Natural killer cell (primary cell): ENCODE measurements at places on chromosomes 4 and X. TPM values are rescaled to one million over a fixed set of nuclear protein-coding genes. Genes with fewer than 3 reads are reported as not detected.

The SOWAHB gene
- not detected for total RNA-seq

The POF1B gene
- total RNA-seq: 0.25 TPM

The TMEM33 gene
- 33.5 TPM for total RNA-seq

The ZMAT1 gene
- 14.3 TPM for total RNA-seq

The HEPH gene
- total RNA-seq: not detected

The DSPP gene
- total RNA-seq: not detected

The ADGRA3 gene
- total RNA-seq: 15.8 TPM

The PPP2R2C gene
- not detected for total RNA-seq

- H3K4me1 ChIP-seq: no peaks in the 10 kb centered on the region
- H3K36me3 ChIP-seq: no peaks in the 10 kb centered on the region
These were observed 654.6 kb downstream of the IL1RAPL1 start for GRCh38 chrX:29241809-29242208.

- peaks cover 10% of the 10 kb centered on the region for H3K4me1 ChIP-seq
- no peaks in the 10 kb centered on the region for H3K36me3 ChIP-seq
- H3K27me3 ChIP-seq: no peaks in the 10 kb centered on the region
- no peak overlapping the region for H3K4me3 ChIP-seq
These were observed 64.9 kb downstream of the HMGB2 start for GRCh38 chr4:173269280-173269679.

DNA sequence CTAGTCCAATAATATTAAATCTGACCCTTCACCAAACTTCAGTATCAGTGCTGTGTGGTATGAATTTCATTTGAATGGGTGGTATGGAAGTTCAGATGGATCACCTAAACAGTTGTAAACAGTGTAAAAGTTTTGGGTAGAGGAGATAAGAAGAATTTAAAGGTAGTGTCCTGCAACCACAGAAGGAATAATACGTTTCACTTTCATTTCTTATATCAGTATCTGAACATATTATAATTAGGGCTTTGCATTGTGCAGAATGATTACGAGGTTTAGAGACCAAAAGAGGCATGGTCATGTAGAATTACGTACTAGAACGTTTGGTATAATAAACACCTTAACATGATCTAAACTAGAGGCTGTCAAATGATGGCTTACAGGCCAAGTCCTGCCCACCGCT is 116.1 kb downstream of the PDLIM5 start:
- H3K27me3 ChIP-seq: no peaks in the 10 kb centered on the region
- DNase-seq: no peak
- H3K27ac ChIP-seq: no peak overlapping the region
- no peaks in the 10 kb centered on the region for H3K36me3 ChIP-seq
- H3K4me3 ChIP-seq: no peak overlapping the region

- no peak overlapping the region for H3K27ac ChIP-seq
- no peak for DNase-seq
- H3K36me3 ChIP-seq: no peaks in the 10 kb centered on the region
- no peak overlapping the region for H3K4me3 ChIP-seq
- no peaks in the 10 kb centered on the region for H3K27me3 ChIP-seq
These were observed 375.4 kb upstream of the PITX2 start for GRCh38 chr4:110998320-110998719.

- peak overlapping the region; percentile 56 for H3K4me3 ChIP-seq
- no peaks in the 10 kb centered on the region for H3K27me3 ChIP-seq
- H3K4me1 ChIP-seq: peaks cover 12% of the 10 kb centered on the region
- peak overlapping the region; percentile 78 for H3K27ac ChIP-seq
- DNase-seq: no peak
These were observed 634 bp downstream of the APOO start for GRCh38 chrX:23907111-23907497.

DNA sequence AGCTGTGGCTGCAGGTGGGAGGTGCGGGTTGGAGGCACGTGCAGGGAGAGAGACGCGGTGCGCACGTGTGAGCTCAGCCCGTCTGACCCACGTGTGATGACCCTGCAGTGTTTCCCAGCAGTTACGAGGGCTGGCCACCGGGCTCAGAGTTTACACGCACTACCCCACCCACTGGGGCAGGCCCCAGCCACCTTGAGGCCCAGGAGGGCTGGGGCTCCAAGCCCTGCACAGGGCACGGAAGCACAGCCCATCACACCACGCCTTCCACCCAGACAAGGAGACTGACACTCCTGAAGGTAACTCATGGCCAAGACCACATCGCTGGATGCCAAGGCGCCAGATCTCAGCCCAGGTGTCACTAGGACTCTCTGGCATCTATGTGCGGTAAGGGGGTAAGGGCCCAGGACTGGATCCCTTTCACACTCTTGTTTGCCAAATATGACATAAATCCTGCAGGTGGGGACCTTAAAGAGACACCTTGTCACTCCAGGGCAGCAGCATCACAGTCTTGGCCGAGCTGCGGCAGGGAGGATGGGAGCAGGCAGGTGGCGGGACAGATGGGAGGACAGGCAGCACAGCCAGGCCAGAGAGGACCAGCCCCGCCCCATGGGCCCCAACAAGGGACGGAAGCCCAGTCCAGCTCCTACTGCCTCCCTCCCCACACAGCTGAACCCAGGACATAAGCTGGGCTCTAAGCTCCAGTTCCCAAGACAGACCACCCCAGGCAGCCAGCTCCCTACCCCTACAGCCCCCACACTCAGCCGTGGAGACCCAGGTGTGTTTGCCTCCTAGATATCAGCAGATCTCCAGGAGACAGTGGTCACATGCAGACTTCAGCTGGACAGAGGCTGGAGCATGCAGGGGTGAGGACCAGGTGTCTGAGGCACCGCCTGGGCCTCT is 56.8 kb downstream of the ZFYVE28 start:
- H3K4me3 ChIP-seq: no peak overlapping the region
- no peak overlapping the region for H3K27ac ChIP-seq
- no peak for DNase-seq
- no peaks in the 10 kb centered on the region for H3K36me3 ChIP-seq
- H3K4me1 ChIP-seq: peaks cover 17% of the 10 kb centered on the region

DNA sequence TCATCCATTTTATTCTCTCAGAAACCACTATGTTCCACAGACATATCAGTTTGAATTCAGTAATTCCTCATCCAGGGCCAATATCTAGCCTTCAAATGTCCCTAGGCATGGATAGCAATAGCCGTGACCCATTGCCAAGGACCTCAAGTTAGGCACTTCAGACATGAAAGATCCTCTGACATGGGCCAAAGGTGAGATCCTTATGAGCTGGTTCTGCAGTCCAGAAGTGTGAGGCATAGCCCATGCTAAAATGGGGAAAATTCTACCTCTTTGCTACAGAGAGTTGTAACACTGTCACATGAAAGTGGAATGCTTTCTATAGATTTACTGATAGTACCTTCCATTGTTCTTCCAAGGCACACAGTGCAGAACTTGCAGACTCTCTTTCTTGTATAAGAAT is 349.7 kb upstream of the GALNT7 start:
- no peak for DNase-seq
- H3K4me3 ChIP-seq: no peak overlapping the region
- H3K4me1 ChIP-seq: no peaks in the 10 kb centered on the region
- H3K36me3 ChIP-seq: no peaks in the 10 kb centered on the region
- no peak overlapping the region for H3K27ac ChIP-seq

- DNase-seq: peak; percentile 37
- no peak overlapping the region for H3K4me3 ChIP-seq
- H3K27me3 ChIP-seq: no peaks in the 10 kb centered on the region
- no peak overlapping the region for H3K27ac ChIP-seq
These were observed 15.2 kb upstream of the ANXA10 start for GRCh38 chr4:168076989-168077725.

- H3K4me3 ChIP-seq: no peak overlapping the region
- H3K4me1 ChIP-seq: no peaks in the 10 kb centered on the region
- no peak overlapping the region for H3K27ac ChIP-seq
- no peaks in the 10 kb centered on the region for H3K27me3 ChIP-seq
- no peaks in the 10 kb centered on the region for H3K36me3 ChIP-seq
- DNase-seq: no peak
These were observed 127.8 kb downstream of the ANOS1 start for GRCh38 chrX:8604131-8604530.

GRCh38 chr4:155529272-155529671 is 137.4 kb upstream of the GUCY1A1 start:
- no peak overlapping the region for H3K4me3 ChIP-seq
- no peaks in the 10 kb centered on the region for H3K36me3 ChIP-seq
- DNase-seq: peak; percentile 3
- no peak overlapping the region for H3K27ac ChIP-seq

- H3K4me1 ChIP-seq: no peaks in the 10 kb centered on the region
- H3K36me3 ChIP-seq: no peaks in the 10 kb centered on the region
- no peak overlapping the region for H3K27ac ChIP-seq
- no peaks in the 10 kb centered on the region for H3K27me3 ChIP-seq
- no peak for DNase-seq
- no peak overlapping the region for H3K4me3 ChIP-seq
These were observed 55.5 kb upstream of the SMIM10 start for GRCh38 chrX:134935276-134935675.

DNA sequence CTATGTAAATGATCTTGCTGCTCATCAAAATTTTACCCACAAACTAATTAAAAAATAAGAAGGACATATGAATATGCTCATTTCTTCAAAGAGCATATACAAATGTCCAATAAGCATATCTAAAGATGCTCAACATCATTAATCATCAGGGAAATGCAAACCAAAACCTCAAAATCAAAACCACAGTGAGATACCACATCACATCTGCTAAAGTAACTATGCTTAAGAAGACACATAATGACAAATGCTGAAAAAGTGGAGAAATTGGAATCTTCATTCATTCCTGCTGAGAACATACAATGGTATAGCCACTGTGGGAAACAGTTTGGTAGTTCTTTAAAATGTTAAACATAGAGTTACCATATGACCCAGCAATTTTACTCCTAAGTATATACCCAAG is 81.9 kb downstream of the AFF2 start:
- no peak overlapping the region for H3K27ac ChIP-seq
- H3K27me3 ChIP-seq: no peaks in the 10 kb centered on the region
- DNase-seq: no peak
- no peaks in the 10 kb centered on the region for H3K4me1 ChIP-seq

- DNase-seq: no peak
- H3K27me3 ChIP-seq: no peaks in the 10 kb centered on the region
- no peak overlapping the region for H3K4me3 ChIP-seq
These were observed 65.4 kb downstream of the ANKRD17 start for GRCh38 chr4:73193155-73193554.

DNA sequence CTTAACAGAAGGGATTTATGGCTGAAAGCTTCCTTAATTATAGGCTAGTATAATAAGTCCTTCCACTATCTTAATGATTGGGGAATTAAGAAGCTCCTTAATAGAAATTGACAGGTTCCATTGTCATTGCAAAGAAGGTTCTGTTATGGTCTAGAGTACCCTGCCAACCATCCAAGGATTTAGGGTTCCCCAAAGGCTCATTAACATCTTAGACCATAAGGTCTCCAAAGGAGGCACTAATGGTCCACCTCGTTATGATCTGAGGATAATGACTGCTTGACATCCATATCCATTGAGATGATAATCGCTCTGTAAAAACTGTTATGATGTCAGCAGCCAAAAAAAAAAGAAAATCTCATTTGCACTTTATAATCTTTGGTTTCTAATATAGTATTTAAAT is 441.6 kb downstream of the GBA3 start:
- H3K4me1 ChIP-seq: no peaks in the 10 kb centered on the region
- no peak overlapping the region for H3K4me3 ChIP-seq
- no peaks in the 10 kb centered on the region for H3K36me3 ChIP-seq

GRCh38 chrX:104013606-104014005 is at the start of gene H2BW1:
H2BW1 (minus strand) TSS chrX:104013708; CDS start chrX:104013576, 132 bp downstream.
- no peak within 1 kb of the TSS for H3K27ac ChIP-seq
- no peak for DNase-seq
- no peaks in the 10 kb centered on the region for H3K4me1 ChIP-seq
- H3K36me3 ChIP-seq: no peaks in the 10 kb centered on the region
- no peaks in the 10 kb centered on the region for H3K27me3 ChIP-seq

DNA sequence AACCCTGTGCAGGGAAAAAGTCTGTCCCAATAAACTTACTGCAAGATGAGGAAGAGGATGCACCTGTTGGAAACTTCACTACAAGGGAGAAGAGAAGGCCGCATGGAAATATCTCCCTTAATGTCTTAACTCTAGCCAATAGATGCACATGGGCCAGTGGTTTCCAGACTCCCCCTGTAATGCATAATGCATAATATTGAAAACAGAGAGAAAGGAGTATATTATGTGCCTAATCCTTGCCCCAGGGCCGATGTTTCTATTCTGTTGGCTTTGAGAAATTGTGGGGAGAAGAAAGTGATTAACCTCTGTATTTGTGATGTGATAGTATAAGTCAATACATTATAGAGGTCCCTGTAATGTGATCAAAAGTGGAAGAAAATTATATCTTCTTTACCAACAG is 37.2 kb downstream of the INTS12 start:
- H3K27me3 ChIP-seq: peaks cover 4% of the 10 kb centered on the region
- H3K27ac ChIP-seq: no peak overlapping the region
- H3K4me3 ChIP-seq: no peak overlapping the region
- DNase-seq: no peak
